ENCODE measurements at places on chromosomes 4 and X.

DNA sequence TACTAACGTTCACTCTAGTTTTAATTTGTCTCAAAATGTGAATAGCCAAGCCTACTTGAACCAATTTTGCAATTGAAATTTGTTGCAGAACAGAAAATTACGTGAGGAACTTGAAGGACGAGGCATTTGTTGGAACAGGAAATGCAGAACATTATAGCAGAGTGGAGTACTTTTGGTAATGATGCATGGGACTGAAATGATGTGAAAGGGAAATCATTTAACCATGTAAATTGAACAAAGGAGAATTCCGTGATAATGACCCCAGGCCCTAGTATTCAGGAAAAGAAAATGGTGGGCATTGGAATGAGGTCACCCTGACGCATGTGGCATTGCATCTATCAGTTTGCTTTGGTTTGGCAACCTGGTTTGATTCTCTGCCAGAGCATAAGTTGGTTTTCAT lies 44.9 kb upstream of the BEND4 start:
- DNase-seq, result no peak

- no peak for DNase-seq
These were observed 50.6 kb upstream of the SRPX start for GRCh38 chrX:38271154-38271716.

DNA sequence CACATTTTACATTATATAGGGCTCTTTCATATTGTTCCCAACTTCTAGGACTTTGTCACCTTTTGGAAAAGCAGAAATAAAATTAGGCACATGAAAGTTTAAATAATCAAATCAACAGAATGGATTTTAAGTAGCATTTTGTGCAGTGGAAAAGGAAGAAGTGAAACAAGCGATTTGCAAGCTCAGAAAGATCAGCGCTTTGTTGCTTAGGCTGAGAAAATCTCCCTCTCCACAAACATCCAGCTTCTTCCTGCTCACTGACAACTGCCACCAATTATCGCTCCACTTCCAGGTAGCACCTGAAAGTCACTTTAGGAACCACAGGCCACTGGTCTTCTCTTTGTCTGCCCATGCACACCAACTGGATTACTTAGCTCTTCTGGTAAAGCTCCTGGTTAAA lies 2.0 kb upstream of the PDK3 start:
- no peak for DNase-seq

- DNase-seq, result no peak
These were observed 170.4 kb upstream of the VEGFC start for GRCh38 chr4:176963121-176963520.

DNA sequence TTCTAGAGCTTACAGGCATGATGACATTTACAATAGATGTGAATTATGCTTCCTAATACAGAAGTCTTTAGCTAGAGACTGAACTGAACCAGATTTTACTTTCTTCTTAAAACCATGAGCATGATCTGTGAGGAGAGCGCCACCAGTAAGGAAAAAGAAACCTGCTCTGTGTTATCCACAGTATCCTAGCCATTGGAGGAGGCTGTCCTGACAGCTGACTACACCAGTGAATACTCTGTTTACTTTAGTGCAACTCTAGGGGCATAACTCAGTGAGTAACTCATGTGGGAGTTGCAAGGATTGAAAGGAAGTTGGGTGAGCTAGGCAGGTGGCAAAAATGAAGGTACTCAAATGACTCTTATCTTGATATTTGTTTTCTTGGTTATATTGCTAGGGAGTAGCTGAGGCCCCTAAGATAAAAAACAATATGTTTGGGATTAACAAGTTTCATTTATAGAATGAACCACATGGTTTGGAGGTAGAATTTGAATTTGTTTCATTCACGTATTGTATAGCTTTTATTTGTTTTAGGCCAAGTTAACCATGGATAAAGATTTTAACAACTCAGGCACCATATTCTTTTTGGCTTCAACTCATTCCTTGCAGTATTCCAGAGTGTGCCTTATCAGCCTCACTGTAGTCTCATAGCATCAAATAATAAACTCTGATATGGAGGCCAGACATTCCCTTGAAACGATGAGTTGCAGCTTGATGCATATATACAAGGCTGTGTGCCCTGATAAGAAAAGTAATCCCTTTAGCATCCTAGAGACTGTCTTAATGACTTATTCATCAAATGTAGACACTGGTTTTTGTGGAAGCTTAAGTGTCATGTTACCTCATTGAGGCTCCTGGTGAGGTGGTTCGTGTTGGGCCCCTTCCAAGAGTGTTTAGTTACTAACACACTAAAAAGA lies 2.5 kb downstream of the BMP3 start:
- DNase-seq, result no peak

DNA sequence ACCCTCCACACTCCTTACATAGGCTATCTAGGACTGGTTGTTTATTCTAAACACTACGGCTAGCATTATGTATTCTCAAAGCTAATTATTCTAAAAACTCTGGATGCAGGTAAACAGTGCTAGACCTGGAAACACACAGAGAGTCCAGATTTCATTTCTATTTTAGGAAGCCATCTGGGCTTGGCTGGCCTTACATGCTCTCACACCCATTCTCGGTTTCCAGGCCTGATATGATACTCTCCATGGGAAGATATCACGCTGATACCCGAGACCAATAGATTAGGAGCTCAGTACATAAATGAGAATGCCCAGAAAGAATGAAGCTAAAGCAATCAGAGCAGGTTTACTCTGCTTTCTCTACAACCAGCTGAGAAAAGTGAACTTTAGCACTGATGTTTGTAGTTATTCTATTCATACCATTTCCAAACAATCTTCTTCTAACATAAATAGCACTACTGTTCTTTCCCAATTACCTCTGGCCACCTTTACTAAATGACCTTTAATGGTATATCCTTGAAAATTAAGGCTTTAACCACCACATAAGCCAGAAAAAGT lies 973.3 kb downstream of the PCDH18 start:
- no peak for DNase-seq

GRCh38 chrX:112211459-112211858 lies 128.9 kb upstream of the TRPC5 start:
- no peak for DNase-seq

GRCh38 chrX:119941336-119941735 lies 2.2 kb downstream of the NKAP start:
- no peak for DNase-seq

DNA sequence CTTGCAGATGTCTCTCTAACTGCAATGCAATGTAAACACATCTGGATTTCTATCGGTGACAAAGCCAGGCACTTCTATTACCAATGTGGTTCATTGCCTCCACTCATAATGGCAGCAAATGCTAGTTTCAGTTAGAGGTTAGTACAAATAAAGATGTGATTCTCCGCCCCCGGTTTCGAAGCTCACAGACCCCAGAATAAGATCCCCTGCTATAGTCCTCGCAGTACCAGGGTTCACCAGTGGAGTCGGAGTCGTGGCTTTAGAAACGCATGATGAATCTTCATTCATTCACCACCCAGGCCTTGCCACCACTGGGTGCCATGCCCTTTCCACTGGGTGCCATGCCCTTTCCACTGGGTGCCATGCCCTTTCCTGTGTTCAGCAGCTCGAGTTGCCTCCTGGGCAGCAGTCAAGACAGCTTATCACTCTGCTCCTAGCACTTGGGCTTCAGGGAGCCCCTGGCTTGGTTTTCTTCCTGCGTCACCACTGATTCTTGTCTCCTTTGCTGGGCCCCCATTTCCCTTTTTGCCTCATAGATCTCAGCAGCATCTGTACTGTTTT lies 3.5 kb upstream of the NAA10 start:
- no peak for DNase-seq

- no peak for DNase-seq
These were observed 521.6 kb downstream of the CCSER1 start for GRCh38 chr4:90648791-90649190.

DNA sequence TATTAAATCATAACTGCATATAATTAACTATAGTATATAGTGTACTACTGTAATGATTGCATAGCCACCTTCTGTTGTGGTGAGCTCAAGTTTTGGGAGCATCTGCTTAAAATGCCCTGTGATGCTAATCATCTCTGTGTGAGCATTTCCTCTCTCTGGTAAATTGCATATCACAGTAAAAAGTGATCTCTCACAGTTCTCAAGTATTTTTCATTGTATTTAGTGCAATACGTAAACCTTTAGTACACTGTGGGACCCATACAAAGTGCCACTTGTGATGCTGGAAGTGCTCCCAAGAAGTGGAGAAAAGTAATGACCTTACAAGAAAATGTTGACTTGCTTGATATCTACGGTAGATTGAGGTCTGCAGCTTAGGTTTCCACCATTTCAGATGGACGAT lies 82.0 kb downstream of the WWC2 start:
- no peak for DNase-seq

GRCh38 chr4:54155936-54156335 lies 56.0 kb downstream of the GSX2 start:
- DNase-seq, result no peak

DNA sequence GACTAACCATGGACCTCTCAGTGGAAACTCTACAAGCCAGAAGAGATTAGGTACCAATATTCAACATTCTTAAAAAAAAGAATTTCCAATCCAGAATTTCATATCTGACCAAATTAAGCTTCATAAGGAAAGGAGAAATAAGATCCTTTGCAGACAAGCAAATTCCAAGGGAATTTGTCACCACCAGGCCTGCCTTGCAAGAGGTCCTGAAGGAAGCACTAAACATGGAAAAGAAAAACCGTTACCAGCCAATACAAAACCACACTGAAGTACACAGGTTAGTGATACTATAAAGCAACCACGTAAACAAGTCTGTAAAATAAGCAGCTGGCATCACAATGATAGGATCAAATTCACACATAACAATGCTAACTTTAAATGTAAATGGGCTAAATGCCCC lies 156.6 kb downstream of the FAM13A start:
- DNase-seq, result no peak
